Esophagus muscularis mucosa (tissue), 4 donors: ENCODE measurements at places on chromosomes 13 and 19.

DNA sequence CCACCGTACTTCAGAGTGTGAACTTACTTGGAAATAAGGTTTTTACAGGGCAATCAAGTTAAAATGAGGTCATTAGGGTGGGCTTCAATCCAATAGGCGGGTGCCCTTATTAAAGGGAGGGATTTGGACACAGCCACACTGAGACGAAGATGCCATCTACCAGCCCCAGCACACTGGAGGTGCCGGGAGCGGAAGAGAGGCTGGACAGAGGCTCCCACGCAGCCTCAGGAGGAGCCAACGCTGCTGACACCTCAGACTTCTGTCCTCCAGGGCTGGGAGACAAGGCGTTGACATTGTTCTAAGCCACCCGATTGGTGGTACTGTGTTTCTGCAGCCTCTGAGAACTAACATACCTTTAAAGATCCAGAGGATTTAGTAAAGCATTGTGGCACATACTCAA is 12.6 kb upstream of the RAB20 start:
- no peak for DNase-seq

DNA sequence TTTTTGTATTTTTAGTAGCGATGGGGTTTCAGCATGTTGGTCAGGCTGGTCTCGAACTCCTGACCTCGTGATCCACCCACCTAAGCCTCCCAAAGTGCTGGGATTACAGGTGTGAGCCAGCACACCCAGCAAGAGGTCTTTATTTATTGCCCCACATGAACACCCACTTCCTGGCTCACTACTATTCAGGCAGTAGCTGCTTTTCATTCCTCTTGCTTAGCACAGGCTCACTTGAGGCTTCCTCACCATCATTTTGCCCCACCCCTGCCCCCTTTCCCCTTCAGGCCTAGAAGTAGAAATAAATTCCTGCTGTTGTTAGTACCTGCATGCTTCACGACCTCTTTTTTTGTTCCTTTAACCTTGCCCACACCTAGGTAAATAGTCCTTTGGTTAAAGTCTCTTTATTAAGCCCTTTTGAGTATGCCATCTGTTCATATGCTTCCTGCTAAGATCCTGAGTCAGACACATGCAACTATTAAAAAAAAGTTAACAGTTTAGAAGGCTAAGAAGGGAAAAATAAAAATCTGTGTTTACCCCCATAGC is 33.5 kb upstream of the ITM2B start:
- no peak for DNase-seq

DNA sequence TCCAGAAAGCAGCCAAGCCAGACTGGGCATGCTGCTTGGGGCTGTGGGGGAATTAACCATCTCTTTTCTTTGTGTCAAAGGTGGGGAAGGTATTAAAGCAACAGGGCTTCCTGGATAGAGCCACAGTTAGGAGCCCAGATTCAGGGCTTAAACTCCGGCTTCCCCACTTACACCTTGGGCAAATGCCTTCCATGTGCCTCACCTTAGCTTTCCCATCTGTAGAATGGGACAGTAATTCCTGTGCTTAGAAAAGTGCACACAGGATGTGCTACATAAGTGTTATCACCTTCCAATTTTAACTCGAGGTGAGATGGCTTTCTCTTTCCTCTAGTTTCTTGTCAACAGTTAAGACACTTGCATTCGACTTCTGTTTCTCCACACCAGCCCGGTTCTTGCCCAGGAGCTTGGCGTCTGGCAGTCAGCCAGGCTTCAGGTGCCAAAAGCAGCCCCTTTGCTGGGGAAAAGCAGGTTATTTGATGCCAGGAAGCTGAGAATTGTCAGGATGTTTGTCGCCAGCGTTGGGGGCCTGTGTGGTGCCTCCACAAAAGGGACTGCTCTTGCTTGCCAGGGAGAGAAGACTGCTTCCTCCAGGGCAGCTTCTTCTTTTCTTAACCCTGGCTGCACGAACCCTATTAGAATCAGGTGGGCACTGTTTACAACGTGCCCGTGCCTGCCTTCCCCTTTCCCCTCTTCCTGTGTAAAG is 79.2 kb downstream of the SIPA1L3 start:
- no peak for DNase-seq

GRCh38 chr19:33203529-33203928 is 9.4 kb downstream of the LRP3 start:
- no peak for DNase-seq

GRCh38 chr19:17497149-17497798 is 14.2 kb upstream of the PGLS start:
- no peak for DNase-seq

DNA sequence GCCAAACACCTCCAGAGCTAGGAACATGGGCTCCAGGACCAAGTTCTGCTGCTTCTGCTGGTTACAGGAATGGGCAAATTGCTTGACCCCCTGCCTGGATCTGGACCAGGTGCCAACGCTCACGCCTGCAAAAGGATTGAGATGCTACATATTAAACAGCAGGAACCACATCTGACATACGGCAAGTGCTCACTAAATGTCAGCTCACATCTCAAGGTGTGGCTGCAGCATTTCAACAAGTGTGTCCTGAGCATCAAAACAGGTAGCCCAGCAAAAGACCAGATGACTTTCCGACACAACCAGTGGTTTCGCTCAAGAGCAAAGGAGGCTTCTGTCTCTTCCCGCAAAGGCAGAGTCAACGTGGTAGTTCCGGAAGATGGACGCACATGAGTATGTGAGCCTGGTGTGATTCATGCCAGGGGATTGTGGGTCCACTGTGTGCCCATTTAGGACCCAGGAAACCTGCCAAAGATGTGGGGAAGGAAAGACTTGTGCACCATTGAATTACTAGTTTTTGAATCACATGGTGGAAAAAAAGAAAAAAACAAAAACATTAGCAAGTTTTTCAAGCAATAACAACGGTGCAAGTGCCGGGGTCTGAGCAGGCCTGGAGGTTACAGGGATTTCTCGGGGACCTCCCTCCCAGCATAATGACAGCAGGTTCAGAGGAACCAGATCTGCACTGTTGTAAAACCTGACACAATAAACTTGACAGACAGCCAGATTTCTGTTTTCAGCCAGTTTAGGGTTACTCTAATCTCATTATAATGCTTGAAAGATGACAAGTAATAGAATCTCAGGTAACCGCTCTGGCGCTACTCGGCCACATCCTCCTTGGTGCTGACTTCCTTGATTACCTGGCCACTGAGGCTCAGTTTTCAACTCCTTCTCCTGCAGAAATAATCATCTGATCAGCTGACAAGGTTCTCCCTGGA is 77.9 kb downstream of the SOX1 start:
- DNase-seq = no peak

GRCh38 chr13:49657241-49657641 is 28.9 kb downstream of the ARL11 start:
- DNase-seq = no peak

DNA sequence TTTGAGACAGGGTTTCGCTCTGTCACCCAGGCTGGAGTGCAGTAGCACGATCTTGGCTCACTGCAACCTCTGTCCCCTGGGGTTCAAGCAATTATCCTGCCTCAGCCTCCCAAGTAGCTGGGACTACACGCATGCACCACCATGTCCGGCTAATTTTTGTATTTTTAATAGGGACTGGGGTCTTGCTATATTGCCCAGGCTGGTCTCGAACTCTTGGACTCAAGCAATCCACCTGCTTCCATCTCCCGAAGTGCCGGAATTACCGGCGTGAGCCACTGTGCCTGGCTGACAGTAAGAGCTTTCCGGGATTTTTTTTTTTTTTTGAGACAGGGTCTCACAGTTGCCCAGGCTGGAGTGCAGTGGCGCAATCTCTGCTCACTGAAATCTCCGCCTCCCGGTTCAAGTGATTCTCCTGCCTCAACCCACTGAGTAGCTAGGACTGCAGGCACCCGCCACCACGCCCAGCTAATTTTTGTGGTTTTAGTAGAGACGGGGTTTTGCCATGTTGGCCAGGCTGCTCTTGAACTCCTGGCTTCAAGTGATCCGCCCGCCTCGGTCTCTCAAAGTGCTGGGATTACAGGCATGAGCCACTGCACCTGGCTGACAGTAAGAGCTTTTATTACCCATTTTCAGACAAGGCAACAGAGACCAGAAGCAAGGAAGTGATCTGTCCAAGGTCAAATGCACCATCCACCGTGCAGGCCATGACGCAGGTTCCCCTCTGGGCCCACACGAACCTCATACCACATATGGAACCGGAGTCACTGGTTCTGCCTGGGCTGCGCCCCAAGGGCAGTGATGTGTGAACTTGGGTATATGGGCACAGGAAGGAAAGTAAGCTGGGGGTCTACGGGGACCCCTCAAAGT is 21.0 kb downstream of the RFX1 start:
- DNase-seq = no peak

DNA sequence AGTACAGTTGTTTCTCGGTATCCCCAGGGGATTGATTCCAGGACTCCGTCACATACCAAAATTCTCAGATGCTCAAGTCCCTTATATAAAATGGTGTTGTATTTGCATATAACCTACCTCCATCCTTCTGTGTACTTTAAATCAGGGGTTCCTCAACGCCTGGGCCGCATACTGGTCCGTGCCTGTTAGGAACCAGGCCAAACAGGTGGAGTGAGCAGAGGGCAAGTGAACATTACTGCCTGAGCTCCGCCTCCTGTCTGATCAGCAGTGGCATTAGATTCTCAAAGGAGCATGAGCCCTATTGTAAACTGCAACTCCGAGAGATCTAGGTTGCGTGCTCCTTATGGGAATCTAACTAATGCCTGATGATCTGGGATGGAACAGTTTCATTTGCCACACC is 42.2 kb upstream of the KCTD4 start:
- no peak for DNase-seq

GRCh38 chr13:106103779-106104178 is 431.7 kb downstream of the EFNB2 start:
- no peak for DNase-seq

GRCh38 chr13:88303605-88304004 is 632.4 kb downstream of the SLITRK5 start:
- no peak for DNase-seq

- no peak for DNase-seq
Measured at GRCh38 chr13:20588529-20589110, 21.7 kb downstream of the IFT88 start.

GRCh38 chr13:106906426-106906996 is 338.6 kb upstream of the ARGLU1 start:
- no peak for DNase-seq
